Islet precursor cell (in vitro differentiated cells): ENCODE measurements at places on chromosomes 4 and X.

DNA sequence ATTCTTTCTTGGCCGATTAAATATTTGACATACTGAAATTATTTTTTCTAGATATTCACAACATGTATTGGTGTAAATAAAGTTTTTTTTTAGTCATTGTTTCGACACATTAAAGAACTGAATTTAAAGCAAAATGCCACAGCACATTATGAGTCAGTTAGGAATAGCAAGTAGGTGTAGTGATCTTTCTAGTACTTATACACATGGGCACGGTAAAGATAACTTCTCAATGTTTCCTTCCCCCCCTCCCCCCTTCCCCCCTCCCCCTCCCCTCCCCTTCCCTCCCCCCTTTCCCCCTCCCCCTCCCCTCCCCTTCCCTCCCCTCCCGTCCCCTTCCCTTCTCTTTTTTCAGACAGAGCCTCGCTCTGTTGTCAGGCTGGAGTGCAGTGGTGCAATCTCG, 1269.9 kb downstream of the ADGRL3 start:
- DNase-seq: no peak

DNA sequence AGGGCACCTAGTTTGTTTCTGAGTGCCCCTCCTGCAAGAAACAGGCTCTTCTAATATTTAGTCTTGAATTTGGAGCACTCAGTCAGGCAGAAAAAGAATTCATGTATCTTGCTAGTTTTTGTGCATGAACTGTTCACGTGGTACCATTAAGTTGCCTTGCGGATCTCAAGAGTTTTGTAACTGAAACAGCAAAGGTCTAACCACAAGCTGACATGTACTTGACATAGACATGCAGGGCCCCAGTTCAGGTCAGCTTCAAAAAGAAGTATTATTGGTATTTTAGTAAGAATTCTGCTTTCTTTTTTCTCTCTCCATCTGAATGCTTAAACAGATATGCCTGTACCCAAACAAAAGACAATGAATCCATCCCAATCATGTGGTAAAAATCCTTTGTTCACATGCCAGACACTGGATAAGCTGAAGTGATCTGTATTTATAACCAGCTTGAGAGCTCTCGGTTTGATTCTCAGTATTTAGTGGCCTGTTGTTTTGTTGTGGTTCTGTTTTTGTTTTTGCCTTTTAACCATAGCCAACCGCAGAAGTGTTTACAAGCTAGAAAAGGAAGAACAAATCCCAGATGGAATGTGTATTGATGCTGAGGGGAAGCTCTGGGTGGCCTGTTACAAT, 13.0 kb downstream of the RGN start:
- no peak for DNase-seq

GRCh38 chrX:18616688-18617406, 55.1 kb downstream of the RS1 start:
- DNase-seq: no peak

- DNase-seq: no peak
Observed at GRCh38 chrX:16993791-16994318, 47.4 kb downstream of the REPS2 start.

GRCh38 chrX:69257499-69258127, 92.4 kb upstream of the PJA1 start:
- peak; percentile 38 for DNase-seq

GRCh38 chrX:80812176-80812575, 2.5 kb upstream of the BRWD3 start:
- DNase-seq: peak; percentile 76

DNA sequence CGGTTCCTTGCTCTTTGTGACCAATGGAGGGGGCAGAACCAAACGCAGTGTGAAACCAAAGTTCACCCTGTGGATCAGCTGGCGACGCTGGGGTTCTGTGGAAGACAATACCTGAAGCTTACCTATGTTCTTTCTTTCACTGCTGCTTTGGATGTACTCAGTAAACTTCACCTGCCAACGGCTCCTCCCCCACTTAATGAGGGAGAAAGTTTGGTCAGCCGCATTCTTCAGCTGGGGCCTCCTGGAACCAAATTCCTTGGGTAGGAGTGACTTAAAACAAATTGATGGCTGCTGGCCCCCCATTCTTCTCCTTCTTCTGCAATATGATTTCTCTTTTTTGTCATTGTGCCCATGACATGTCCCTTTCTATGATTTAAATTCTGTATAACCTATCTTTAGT, 282.4 kb downstream of the ANK2 start:
- DNase-seq: peak; percentile 57

GRCh38 chr4:34733185-34733941, 1511.0 kb downstream of the ARAP2 start:
- no peak for DNase-seq

DNA sequence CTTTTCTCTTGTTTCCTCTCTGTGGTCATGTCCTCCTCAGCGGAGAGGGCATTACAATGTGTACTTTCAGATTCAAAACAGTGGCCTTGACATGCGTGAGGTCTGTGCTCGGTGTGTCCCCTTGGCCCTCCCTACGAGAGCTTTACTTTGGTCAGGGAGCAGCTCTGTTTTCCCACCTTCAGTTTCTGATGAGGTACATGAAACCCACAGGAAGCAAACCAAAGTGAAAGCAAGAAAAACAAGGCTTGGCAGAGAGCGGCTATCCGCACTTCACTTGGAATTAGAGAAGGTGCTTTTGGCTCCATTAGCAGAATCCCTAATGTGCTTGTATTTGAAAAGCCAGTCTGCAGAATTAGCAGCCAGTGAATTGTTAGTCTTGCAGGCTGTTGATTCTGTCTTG, 19.5 kb upstream of the BOD1L1 start:
- DNase-seq: no peak

GRCh38 chr4:48575964-48576363, 85.9 kb downstream of the ZAR1 start:
- no peak for DNase-seq

GRCh38 chrX:38675856-38676255, 114.5 kb downstream of the TSPAN7 start:
- DNase-seq: no peak

DNA sequence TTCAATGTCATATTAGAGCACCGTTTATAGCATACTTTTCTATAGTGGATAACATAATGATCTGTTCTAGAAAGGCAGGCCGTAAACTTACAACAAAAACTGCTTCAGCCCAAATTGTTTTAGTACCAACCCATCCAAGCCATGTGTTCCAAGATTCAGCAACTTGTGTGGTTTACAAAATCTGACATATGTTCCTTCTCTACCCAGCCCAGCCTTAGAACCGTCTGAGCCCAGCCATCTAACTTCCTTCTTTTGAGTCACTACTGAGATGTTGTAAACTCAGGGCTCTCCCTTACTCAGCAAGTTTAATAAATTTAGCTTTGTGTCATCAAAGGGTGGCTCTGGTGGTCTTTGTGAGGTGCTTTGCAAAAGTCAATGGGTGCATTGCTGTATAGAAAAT, 32.4 kb upstream of the REPS2 start:
- no peak for DNase-seq

DNA sequence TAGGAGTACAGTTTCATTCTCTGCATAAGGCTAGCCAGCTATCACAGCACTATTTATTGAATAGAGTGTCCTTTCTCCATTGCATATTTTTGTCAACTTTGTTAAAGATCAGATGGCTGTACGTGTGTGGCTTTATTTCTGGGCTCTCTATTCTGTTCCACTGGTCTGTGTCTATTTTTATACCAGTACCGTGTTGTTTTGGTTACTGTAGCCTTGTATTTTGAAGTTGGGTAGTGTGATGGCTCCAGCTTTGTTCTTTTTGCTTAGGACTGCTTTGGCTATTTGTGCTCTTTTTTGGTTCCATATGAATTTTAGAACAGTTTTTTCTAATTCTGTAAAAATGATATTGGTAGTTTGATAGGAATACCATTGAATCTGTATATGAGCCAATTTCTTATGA, 182.1 kb upstream of the DIAPH2 start:
- DNase-seq: no peak

DNA sequence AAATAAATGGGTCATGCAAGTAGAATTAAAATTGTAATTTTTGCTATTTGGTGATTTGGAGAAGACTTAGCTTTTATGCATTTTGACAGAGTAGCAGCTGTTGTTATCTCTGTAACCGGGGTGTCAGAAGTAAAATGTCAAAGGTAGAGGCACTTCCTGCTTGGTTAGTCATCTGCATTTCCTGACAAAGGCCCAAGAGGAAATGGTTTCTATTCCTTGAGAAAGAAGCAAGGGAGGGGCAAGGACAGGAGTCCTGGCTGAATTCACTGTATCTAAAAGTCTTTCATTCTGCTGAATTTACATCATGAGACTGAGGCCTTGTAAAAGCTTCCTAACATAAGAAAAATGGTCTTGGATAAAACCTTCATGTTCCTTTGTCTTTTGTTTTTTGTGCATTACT, 550.9 kb upstream of the BOD1L1 start:
- no peak for DNase-seq

- no peak for DNase-seq
Observed at GRCh38 chr4:5082376-5082775, 31.1 kb downstream of the STK32B start.

- no peak for DNase-seq
Observed at GRCh38 chrX:100904433-100904832, 24.3 kb downstream of the XKRX start.

DNA sequence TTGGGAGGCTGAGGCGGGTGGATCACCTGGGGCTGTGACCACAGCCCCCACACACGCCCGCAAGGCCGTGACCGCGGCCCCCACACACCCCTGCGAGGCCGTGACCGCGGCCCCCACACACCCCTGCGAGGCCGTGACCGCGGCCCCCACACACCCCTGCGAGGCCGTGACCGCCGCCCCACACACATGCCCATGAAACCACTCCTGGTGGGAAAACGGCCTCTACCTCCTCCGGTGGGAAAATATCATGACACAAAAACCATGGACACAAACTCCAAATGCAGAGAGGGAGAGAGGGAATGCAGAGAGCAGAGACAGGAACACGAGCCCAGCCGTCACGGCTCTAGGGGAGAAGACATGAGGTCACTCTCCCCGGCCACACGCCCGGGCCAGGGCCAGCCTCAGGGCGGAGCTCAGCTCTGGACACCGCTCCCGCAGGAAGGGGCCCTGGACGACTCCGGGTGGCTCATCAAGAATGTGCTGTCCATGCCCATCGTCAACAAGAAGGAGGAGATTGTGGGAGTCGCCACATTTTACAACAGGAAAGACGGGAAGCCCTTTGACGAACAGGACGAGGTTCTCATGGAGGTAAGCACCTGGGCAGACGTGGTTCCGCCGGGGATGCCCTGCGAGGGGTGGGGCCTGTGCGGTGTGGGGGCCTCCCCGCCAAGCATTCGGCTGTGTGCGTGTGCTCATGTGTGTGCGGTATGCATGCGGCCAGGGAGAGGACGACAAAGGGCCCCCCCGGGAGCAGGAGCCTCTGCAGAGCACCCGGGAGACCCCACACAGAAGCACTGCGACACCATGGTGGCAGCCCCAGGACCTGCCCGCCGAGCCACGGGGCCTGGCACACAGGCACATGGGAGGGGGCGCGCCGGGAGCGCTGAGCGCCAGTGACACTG, 17.4 kb downstream of the ATP5ME start:
- DNase-seq: peak; percentile 83

DNA sequence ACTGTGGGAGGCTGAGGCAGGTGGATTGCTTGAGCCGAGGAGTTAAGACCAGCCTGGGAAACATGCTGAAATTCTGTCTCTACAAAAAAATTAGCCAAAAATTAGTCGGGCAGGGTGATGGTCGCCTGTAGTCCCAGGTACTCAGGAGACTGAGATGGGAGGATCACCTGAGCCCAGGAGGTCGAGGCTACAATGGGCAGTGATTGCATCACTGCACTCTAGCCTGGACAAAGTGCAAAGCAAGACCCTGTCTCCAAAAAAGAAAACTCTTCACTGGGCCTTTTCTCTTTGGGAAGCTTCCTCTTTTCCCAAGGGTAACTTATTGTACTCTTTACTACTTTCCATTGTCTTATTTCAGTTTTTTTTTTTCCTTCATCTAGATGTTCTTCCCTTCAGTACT, 88.9 kb downstream of the UBE2K start:
- no peak for DNase-seq

GRCh38 chr4:16480011-16480410, 253.7 kb upstream of the TAPT1 start:
- no peak for DNase-seq
